ENCODE measurements at places on chromosomes 1 and 21. TPM values are rescaled to one million over a fixed set of nuclear protein-coding genes. Genes with fewer than 3 reads are reported as not detected.

AXDND1 gene
- 58.3 TPM for total RNA-seq

- peak overlapping the region; percentile 74 for H3K4me3 ChIP-seq
- peak; percentile 21 for DNase-seq
- H3K4me1 ChIP-seq, result peaks cover 3% of the 10 kb centered on the region
- no peaks in the 10 kb centered on the region for H3K27me3 ChIP-seq
- no peak overlapping the region for H3K27ac ChIP-seq
These were observed 1.6 kb downstream of the COL6A2 start for GRCh38 chr21:46099476-46099875.

- H3K4me1 ChIP-seq, result no peaks in the 10 kb centered on the region
- no peaks in the 10 kb centered on the region for H3K36me3 ChIP-seq
- no peak overlapping the region for H3K4me3 ChIP-seq
- DNase-seq, result no peak
These were observed 59.6 kb downstream of the RNF187 start for GRCh38 chr1:228546541-228547463.

DNA sequence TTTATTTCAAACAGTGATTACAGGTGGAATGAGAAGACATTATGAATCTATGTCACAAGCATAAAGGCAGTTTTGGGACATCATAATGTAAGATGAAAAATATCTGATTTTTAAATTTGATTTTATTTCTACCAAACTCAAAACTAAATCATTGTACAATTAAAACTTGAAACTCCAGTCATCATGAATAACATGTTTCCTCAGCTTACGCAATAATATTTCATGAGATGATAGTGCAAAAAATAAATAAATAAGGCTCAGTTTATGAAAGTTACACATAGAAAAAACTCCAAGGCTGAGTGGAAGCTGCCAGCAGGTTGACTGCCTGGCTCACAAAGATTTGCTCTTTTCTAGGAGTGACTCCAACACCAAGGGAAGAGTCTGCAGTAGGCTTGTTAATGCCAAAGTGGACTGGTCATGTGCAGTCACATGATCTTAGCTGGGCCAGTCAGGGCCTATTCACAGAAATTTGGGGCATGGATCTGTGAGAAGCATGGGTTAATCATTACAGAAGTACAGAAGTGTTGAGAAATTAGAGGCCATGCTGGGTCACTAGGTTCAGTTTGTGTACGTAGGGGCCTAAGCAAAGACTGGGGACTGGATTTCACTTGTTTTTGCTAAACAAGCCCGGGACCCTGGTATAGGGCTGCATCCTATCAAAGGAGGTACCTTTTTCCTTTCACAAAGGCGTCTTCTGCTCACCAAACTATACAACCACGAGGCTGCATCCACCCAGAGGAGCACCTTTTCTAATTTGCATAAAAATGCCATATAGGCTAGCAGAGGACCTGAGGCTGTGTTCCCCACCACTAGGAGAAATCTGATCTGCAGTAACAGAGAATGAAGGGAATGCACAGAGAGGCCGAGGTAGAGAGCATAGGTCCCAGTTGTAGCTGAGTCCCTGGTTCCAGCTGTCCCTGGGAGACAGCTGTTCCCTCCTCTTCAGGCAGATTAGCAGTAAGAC, 4.9 kb upstream of the ABCA4 start:
- H3K4me3 ChIP-seq, result no peak overlapping the region
- no peaks in the 10 kb centered on the region for H3K36me3 ChIP-seq
- no peak for DNase-seq
- no peaks in the 10 kb centered on the region for H3K27me3 ChIP-seq

GRCh38 chr1:192872010-192872409, 63.2 kb downstream of the RGS2 start:
- no peak overlapping the region for H3K4me3 ChIP-seq
- H3K4me1 ChIP-seq, result no peaks in the 10 kb centered on the region
- DNase-seq, result no peak
- H3K36me3 ChIP-seq, result no peaks in the 10 kb centered on the region
- no peak overlapping the region for H3K27ac ChIP-seq
- no peaks in the 10 kb centered on the region for H3K27me3 ChIP-seq

DNA sequence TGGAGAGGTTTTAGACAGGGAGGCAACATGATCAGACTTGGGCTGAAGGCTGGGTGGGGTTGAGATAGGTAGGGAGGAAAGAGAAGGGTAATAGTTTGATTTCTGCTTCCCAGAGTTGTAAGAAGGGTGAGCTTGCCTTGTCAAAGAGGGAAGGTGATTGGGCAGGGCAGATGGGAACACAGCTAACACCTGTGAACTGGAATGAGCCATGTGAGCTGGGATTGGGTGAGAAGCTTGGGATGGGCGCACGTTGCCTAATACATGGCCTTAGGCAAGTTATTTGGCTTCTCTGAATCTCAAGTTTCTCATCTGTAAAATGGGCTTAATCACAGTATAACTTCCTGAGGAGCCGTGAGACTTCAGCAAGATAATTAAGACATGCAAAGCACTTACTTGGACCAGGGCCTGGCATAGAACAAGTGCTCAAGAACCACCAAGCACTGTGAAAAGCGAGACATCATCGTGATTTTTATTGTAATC, 33.8 kb upstream of the ID3 start:
- DNase-seq, result no peak
- no peak overlapping the region for H3K4me3 ChIP-seq
- no peak overlapping the region for H3K27ac ChIP-seq
- no peaks in the 10 kb centered on the region for H3K36me3 ChIP-seq
- no peaks in the 10 kb centered on the region for H3K4me1 ChIP-seq

DNA sequence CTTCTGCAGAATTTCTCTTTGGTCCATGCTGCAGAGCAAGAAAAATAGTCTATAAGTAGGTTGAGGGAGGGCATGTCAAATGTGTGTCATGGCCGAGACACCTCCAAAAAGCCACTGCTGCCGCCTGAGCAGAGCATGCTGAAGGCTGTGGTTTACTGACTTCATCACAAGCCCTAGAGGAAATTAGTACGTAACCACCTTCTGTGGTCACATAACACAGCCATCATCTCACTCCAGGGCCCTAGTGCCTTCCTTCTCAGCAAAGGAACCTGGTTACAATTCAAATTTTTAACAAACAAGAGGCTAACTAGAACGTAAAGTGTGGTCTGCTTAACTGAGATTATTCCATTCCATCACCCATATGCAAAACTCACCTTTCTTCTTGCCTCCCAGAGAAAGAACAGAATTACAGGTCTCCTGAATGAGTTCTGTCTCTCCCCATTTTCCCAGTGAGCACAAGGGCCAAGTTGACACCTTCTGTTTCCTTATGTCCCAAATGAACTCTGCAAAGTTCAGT, at the start of gene PTPN22:
Gene PTPN22, minus strand, starts transcription at position 116 of the 517 bp plus-strand sequence.
- H3K36me3 ChIP-seq, result no peaks in the 10 kb centered on the region
- peak; percentile 51 for DNase-seq
- H3K4me3 ChIP-seq, result no peak within 1 kb of the TSS
- H3K4me1 ChIP-seq, result no peaks in the 10 kb centered on the region
- no peaks in the 10 kb centered on the region for H3K27me3 ChIP-seq

- H3K27me3 ChIP-seq, result no peaks in the 10 kb centered on the region
- H3K4me1 ChIP-seq, result no peaks in the 10 kb centered on the region
- no peak overlapping the region for H3K27ac ChIP-seq
- no peaks in the 10 kb centered on the region for H3K36me3 ChIP-seq
- no peak for DNase-seq
- H3K4me3 ChIP-seq, result no peak overlapping the region
These were observed 94.0 kb upstream of the KIF26B start for GRCh38 chr1:245060684-245061374.

TEX50 gene
- total RNA-seq, result 22.4 TPM
